ENCODE measurements at places on chromosomes 2 and 18.

DNA sequence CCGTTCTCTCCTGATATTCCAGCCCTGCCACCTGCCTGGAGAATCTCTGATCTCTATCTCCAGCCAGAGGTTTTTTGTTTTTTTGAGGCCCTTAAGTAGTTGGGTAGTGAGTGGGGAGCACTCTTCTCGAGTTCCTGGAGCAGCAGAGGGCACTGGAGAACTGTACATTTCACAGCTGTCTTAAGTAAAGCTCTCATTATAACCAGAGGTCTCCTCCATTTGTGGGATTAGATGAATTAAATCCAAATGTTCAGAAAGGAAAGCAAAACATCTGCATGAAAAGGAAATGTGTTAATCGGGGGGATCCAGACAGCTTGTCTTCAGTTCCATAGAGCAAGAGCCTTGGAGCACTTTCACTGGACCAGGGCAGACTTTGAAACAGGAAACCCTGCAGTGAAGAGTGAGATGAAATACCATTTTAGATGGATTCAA, 32.8 kb downstream of the AOX1 start:
- DNase-seq = peak; percentile 87

GRCh38 chr2:216017365-216017764, 4.0 kb upstream of the MREG start:
- DNase-seq = no peak

GRCh38 chr2:213806125-213806726, 522.0 kb downstream of the SPAG16 start:
- no peak for DNase-seq

- no peak for DNase-seq
Measured at GRCh38 chr2:142942690-142943089, 65.2 kb downstream of the KYNU start.

DNA sequence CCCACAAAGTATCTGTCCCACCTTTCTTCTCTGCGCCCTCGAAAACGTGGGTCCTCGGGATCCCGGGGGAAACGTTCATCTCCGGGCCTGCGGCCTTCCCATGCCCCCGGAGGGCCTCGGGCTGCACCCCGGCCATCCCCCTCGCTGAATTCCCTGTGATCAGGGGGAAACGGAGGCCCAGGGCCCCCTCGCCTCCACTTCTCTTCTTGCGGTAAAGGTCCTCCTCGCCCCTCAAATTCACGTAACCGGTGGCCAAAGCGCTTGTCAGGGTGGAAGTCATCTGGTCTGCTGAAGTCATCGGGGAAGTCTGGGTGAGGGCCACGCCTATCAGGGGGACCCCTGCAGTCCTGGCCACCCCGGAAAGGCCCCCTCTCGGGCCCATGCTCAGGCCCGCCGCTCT, 12.3 kb downstream of the SFT2D3 start:
- no peak for DNase-seq

- no peak for DNase-seq
Measured at GRCh38 chr2:32058130-32058529, 5.2 kb upstream of the SPAST start.

DNA sequence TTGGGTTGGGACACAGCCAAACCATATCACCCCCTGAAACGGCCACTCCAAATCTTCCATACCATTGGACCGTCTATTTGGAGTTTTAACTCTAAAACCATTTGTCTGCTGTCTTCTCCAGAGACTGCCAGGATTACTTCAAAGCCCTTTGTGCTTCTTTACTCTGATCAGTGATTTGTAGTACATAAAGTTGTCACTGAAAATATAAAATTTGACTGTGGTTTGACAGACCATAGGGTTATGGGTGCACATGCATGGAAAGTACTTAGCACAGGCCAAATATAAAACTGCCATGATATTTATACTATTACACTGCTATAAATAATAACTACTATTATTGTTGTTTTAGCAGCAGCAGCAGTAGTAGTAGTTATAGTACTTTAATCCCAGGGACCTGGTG, 53.7 kb upstream of the AQP4 start:
- no peak for DNase-seq

- no peak for DNase-seq
Measured at GRCh38 chr2:8086357-8086756, 595.5 kb upstream of the ID2 start.

GRCh38 chr2:137924019-137924418, 40.3 kb upstream of the HNMT start:
- no peak for DNase-seq

DNA sequence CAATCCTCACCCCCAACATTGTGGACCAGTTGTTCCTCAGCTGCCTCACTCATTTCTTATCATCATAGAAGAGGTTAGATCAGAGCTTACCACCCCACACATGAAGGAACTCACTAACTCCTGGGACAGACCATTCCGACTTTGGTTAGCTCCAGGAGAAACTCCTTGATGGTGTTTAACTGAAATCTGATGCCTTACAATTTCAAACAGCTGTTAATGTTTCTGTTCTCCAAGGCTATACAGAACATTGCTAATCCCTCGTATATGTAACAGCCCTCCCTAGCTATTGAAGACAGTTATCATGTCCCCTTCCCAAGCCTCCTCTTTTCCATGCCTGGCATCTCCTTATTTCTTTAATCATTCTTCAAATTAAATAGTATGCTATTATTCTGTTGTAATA, 14.8 kb downstream of the ERBB4 start:
- no peak for DNase-seq

- no peak for DNase-seq
Measured at GRCh38 chr2:85684806-85685205, 9.4 kb upstream of the GNLY start.

DNA sequence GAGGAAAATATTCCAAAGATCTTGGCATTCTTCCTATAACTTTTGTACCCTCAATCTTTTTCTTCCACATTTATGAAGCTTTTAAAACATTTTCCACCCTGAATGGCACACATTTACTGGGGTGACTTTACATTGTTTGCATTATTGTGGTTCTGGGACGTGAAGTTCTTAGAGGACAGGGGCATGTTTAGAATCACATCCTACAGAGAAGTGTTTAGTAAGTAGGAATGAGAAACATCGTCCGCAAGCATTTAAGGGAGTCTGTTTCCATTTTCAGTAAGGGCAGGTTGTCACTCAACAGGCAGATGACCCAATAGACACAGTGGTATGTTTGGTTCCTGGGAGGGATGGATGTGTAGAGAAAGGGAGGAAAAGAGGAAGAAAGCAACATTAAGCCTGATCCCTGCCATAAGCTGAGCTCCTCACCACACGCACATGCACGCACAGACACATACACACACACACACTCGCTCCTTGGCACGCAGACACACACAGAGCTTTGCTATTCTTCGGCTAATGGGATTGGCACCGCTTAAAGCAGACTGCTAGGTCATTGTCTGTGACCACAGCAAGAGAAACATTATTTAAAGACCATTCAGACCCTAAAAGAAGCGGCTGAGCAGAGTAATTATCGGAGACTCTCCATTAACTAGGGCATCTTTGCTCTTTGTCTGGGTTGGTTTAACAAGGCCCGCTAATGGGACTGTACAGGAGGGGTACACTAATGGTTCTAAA, 14.2 kb upstream of the PLEKHM3 start:
- DNase-seq = no peak

GRCh38 chr18:76499637-76500340, 4.7 kb upstream of the ZNF516 start:
- no peak for DNase-seq

DNA sequence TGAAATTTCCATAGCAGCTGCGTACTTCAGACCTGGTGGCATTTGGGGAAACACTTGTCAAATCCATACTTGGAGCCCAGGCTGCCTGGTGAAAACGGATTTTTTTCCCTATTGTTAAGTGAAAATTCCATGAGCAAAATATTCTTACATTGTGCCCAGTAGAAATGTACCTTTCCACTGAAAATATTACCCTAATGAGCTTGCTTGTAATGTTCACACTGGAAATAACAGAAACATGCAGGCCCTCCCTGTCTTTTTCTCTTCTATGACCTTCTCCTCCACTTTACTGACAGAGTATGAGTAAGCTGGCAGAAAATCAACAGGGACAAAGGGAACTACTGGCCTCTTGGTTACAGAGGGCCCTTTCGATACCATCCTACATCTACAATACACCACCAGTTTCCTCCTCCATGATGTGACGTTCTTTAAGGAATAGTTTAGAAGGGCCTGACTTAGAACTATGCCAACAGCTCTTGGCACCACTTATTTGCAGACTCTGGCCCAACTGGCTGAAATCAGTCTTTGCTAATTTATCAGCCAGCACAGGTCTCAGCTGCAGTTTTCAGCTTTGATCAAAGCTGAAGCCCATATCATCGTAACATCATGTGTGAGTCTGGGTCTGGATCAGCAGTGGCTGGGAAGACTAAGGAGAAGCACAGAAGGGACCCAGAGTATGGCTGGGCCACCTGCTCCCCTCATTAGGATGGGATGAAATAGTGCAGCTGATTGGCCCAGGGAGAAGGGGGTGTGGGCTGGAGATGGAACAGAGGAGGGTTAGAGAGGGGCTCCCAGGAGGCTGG, 272.2 kb upstream of the ID2 start:
- no peak for DNase-seq
